ENCODE measurements at places on chromosomes 11 and 22.

DNA sequence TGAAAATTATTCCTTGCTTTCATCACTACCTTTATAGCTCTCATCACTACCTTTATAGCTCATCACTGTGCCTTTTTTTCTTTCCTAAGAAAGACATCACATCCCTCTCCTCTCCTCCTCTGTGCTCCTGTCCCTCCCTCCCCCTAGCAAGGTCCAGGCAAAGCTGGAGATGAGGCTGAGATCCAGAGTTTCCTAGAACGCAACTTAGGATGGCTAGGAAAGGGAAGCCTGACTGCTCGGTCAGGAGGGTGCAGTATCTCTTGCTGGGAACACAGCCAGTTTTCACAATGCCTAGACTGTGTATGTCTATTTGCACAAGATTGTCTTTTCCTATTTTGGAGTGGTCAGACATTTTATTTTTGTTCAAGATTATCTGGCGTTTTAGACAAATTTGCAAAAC is 24.7 kb downstream of the TUB start:
- DNase-seq: no peak

- no peak for DNase-seq
These were observed 51.4 kb upstream of the EIF3D start for GRCh38 chr22:36580371-36580770.

DNA sequence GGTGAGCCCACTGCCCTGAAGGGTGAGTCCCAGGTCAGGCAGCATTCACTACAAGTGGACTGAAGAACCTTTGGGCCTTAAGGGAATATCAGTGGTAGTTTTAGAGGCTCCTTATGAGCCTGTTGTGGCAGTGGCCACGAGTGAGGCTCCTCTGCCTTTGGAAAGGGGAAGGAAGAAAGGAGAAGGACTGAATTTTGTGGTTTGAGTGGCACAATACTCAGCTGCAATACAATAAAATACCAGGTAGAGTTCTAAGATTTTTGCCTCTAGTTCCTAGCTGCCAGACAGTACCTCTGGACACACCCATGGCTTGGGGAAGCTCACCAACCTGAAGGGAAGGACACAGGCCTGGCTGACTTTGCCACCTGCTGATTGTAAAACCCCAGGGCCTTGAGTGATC is 260.9 kb downstream of the DYNC2H1 start:
- no peak for DNase-seq

- peak; percentile 89 for DNase-seq
These were observed 9.7 kb downstream of the FXYD2 start for GRCh38 chr11:117814766-117815261.

GRCh38 chr11:76524461-76524860 is 79.6 kb downstream of the EMSY start:
- DNase-seq: no peak
